ENCODE measurements at places on chromosomes 1 and 21.

- no peak for DNase-seq
These were observed 12.2 kb downstream of the KCNJ15 start for GRCh38 chr21:38268864-38269575.

DNA sequence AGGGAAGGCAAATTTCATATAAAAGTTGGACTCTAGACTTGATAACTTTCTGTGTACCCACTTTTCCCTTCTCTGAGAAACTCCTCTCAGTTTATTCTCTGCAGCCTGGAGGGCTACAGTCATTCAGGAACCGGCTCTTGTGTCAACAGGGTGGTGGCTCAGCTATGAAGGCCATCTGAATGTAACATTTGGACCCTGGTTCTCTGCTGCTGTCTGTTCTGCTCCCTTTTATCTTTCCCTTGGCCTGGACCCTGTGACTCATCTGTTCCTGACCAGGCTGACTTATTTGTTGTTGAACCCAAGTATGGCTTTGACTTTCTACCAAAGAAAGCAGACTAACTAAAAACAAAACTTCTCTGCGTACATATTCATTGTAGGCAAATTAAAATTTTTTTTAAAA lies 75.4 kb downstream of the CENPF start:
- no peak for DNase-seq

DNA sequence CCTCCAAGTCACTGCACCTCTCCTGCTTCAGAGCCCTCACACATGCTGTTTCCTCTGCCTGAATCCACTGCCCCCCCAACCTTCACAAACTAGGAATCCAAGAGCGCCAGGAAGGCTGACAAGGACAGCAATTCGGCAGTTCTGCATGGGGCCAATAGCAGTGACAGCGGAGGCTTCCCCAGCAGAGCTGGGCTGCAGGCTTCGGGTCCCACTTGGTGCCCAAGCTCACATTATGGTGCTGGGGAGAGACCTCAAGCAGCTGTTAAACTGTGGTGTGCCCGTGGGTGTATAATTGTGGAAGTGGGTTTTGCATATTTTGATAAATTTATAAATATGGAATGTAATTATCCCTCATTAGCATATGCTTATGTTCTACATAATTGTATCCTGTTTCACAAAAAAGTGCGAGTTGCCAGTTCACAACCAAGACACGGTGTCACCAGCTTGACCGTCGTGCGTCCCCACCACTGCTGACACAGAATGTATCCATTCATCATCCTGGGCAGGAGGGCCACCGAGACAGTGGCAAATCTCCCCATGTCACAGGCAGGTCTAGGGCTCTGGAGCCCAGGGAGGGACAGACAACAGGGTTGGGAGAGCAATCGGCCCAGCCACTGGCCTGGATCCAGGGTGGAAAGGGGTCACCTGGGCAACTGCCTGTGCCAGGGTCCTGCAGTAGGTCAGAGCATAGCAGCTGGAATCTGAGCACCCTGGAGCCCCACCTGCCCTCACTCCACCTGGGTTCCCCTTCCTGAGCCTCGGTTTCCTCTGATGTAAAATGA lies 81.6 kb downstream of the MATN1 start:
- DNase-seq: no peak

GRCh38 chr1:248871837-248872401 lies 13.0 kb upstream of the ZNF692 start:
- DNase-seq: no peak

GRCh38 chr1:78092643-78093042 lies 46.9 kb downstream of the GIPC2 start:
- DNase-seq: no peak

- DNase-seq: no peak
These were observed 29.4 kb downstream of the IL6R start for GRCh38 chr1:154434346-154435085.

DNA sequence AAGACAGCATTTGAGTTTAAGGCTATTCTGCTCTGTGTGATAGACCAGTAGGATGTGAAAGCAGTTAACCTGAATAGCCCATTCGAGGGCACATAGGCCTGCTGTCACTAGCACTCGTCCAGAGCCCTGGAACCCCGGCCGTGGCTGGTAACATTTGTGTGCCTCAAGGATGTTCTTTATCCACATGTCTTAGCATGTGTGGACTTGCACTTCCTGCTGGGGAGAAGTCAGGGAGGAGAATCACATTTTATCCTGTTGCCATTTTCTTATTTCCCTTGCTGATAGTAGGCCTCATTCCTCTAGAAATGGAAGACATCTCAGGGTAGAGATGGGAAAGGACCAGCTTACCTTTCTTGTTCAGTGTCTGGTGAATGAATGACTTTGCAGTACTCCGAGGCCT lies 54.7 kb downstream of the VPS13D start:
- no peak for DNase-seq

GRCh38 chr1:32363713-32364112 lies 1.4 kb downstream of the TSSK3 start:
- no peak for DNase-seq

DNA sequence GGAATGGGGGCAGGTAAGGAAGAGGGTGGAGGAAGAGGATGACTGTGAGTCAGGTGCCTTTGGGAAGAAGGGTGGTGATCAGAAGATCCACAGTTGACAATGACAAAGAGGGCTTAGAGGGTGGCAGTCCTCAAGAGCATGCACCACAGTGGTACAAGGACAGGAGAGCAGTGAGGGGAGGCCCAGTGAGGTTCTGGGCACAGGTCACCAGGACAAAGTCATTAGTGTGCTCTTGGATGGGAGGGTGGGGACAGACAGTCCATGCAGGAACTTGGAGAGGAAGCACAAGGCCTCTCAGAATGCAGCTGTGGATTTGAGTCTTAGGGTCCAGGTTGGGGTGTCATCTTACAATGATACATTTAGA lies 75.1 kb downstream of the RHOU start:
- DNase-seq: no peak

DNA sequence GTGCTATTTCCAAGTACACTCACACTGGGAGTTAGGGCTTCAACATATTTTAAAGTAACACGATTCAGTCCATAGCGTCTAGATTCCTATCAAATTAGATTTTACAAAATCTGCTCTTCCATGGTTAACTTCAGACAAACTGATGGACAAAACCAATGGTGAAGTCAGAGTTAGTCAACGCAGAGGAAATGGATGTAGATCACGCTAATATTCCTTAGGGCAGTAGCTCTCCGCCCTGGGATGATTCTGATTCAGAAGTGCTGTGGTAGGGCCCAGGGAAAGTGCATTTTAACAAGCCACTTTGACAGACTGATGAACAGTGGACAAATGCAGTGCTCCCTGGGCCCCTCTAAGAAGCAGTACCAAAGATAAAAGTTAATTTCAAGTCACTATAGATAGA lies 83.2 kb downstream of the HIVEP3 start:
- DNase-seq: no peak

GRCh38 chr1:207088701-207089626 lies at the start of gene C4BPB:
Gene C4BPB (plus strand): TSS chr1:207088860. CDS start chr1:207089532, 672 bp downstream.
- DNase-seq: no peak

DNA sequence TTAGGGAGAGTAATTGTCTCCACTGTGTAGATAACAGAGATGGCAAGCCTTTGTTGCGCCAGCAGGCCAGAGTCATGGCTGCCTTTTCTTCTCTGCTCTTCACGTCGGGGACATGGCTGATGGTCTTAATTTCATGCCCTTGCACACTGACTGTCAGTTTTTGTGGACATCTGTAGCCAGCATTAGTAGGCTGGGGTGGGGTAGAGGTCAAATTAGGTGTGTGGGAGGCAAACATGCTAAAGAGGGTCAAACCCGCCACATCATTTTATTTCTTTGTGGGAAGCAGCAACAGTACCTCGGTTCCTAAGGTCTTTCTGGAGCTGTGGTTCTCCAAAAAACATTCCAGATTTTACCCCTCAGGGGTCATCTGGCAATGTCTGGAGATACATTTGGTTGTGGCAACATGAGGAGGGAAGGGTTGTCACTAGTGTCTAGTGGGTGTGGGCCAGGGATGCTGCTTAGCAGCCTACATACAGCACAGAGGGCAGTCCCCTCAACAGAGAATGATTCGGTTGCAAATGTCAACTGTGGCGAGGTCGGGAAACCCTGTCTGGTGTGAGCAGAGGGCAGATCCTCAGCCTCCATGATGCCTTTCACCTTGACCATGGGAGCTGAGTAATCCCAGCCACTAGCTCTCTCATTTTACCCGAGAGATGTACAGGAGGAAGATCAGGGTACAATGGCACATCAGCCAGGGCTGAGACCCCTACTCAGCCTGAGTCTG lies 14.7 kb downstream of the RUNX1 start:
- no peak for DNase-seq

- DNase-seq: no peak
These were observed 146.5 kb downstream of the PDE4B start for GRCh38 chr1:65939191-65939590.

- DNase-seq: no peak
These were observed 30.2 kb upstream of the BECN2 start for GRCh38 chr1:241927321-241927720.

GRCh38 chr1:96002969-96003964 lies 718.3 kb upstream of the PTBP2 start:
- DNase-seq: no peak

GRCh38 chr1:214111796-214112195 lies 124.0 kb downstream of the PROX1 start:
- no peak for DNase-seq

GRCh38 chr1:229323201-229323600 lies 19.6 kb downstream of the CCSAP start:
- DNase-seq: no peak

GRCh38 chr1:153432874-153433681 lies 16.8 kb downstream of the S100A7A start:
- DNase-seq: no peak

- no peak for DNase-seq
These were observed 8.0 kb downstream of the MRPS14 start for GRCh38 chr1:175015243-175015642.

DNA sequence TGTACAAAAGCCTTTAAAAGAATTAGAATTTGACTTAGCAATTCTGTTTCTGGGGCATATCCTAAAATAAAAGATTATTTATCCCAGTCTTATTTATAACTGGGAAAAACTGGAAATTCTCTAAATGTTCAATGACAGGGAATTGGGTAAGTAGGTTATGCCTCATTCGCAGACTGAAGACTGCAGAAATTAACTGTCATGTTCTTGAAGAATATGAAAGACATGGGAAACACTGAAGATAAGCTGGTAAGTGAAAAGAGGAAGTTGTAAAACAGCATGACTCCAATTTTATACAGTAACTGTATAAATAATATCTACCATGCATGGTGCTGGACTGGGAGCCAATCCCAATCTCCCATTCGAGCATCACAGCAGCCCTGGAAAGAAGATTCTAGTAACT lies 50.6 kb upstream of the SLC2A1 start:
- DNase-seq: no peak

DNA sequence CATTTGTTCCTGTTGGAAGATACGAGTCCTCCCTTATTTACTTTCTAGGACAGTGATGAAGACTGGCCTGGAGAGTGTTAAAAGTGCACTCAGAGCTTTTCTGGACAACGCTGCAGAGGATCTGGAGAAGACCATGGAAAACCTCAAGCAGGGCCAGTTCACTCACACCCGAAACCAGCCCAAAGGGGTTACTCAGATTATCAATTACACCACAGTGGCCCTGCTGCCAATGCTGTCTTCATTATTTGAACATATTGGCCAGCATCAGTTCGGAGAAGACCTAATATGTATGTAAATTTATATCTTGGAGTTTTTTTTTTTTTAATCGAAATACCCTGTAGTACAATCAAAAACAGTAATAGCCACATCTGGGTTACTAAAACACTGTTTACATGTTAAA lies 190.5 kb downstream of the ZP4 start:
- no peak for DNase-seq

GRCh38 chr1:33971018-33971710 lies 107.3 kb downstream of the HMGB4 start:
- DNase-seq: peak; percentile 45

DNA sequence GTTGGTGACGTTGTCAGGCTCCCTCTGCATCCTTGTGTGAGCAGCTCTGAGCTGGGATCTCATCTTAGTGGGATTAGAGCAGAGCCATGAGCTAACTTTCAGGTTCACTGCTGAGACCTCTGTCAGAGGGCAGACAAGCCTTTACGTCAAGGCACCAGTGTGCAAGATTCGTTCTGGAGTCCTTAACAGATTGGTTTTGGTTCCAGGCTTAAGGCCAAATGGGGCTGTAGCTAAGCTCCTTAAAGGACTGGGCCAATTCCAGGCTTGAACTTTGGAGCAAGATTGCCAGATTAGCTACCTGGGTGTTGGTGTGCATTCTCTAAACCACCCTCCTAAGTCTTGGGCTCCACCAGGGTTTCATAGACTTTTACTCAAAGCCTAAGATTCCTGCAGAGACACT lies 52.6 kb upstream of the PDC start:
- DNase-seq: no peak

DNA sequence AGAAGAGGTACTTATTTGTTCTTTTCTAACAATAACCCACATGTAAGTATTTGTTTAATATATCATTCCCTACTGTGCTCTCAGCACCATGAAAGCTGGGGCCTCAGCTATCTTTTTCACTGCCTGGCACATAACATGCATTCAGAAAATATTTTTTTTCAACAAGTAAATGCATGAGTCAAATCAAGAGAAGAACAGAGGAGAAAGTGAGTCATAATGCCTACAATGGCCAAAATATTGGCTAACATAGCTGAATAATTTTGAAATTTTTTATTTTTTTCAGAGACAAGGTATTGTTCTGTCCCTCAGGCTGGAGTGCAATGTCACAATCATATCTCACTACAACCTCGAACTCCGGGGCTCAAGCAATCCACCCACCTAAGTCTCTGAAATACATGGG lies 252.2 kb upstream of the ADAMTS5 start:
- no peak for DNase-seq

DNA sequence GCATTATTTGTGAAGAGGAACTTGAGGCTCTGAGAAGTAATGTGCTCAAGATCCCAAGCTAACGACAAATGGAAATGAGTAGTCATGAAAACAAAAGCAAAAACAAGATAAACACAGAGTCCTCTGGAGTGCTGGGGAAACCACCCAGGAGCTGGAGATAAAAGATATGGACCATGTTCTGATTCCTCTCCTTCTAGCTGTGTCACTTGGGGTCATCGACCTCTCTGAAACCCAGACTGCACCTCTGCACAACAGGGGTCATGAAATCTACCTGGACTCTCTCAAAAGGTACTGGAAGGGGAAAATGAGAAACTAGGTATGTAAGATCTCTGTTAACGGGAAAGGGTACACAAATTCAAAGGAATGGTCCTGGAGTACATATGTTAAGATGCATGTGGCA lies 6.5 kb downstream of the PGLYRP4 start:
- DNase-seq: no peak

GRCh38 chr1:59446257-59446901 lies 149.5 kb downstream of the FGGY start:
- DNase-seq: no peak

- DNase-seq: no peak
These were observed 597.8 kb downstream of the KIF26B start for GRCh38 chr1:245752561-245752960.

GRCh38 chr1:230232371-230232771 lies 165.3 kb downstream of the GALNT2 start:
- no peak for DNase-seq

DNA sequence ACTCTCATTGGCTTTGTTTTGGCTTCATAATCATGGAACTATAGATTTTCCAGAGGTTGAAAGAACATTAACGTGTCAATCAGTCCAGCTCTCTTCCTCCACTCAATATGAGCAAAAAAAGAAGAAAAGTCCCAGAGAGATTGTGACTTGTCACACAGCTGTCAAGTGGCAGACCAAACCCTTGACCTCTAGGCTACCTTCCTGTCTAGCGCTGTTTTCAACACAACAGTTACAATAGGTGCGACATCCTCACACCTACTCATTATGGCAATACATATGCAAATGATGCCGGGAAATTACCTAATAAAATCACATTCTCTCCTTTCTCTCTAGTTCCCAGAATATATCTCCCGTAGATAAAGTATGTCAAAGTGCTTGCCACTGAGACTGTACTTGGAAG lies 1.1 kb downstream of the WARS2 start:
- peak; percentile 67 for DNase-seq

- DNase-seq: no peak
These were observed 50.8 kb upstream of the PODN start for GRCh38 chr1:53011175-53011574.

All from activated effector memory CD4-positive, alpha-beta T cell treated with anti-CD3 and anti-CD28 coated beads, Interleukin-2, amount 50 U/mL, for 16 hours (primary cell).